ENCODE measurements at places on chromosomes 4 and X.

- DNase-seq, result no peak
Measured at GRCh38 chrX:70096052-70096451, 33.8 kb downstream of the OTUD6A start.

GRCh38 chr4:10084651-10085358 is 31.8 kb downstream of the WDR1 start:
- no peak for DNase-seq

DNA sequence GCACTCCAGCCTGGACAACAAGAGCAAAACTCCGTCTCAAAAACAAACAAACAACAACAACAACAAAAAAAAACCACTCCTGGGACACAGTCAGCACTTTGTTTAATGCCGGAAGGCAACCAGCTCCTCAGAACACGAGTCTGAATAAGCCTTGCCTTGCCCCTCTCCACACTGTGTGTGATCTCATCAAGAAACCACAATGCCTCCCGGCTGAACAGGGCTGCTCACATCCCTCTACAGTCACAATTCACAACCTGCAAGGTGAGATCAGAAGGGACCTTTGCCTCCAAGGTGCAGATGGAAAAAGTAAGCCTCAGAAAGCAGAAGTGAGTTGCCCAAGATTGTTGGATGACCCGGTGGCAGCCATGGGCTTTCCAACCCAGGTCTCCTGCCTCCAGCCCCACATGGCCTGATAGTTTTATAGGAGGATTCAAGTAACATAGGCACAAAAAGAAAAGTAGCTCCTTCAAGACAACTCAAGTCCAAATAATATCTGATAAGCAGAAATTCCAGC is 80.8 kb downstream of the JAKMIP1 start:
- DNase-seq, result no peak

DNA sequence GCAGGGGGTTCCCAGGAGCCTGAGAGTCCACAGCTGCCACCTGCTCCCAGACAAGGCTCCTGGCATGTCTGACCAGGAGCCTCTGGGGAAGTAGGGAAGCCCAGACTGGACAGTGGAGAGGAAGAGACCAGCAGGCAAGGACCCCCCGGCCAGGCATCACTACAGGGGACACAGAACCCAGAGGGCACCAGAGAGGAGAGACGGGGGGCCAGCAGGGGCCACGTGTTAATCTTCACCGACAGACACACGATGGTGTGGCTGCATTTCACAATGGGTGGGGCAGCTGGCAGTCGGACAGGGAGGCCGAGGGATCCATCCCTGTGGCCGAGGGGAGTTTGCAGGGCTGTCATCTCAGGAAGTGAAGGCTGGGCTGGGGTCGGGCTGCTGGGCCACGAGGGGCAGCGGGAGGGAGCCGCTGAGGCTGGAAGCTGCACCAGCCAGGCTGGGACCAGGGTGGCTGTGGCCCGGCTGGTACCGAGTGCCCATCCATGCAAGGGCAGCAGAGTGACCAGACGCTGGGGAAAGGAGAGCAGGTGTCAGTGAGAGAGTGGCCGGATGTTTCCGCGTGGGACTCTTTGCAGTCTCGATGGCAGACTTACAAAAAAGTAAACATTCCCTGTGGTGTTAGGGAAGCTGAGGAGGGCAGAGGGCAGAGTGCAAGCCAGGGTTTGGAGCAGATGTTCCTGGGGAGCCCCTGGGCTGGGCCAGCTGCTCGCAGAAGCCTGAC is 4.7 kb downstream of the PDE6B start:
- no peak for DNase-seq

- DNase-seq, result no peak
Measured at GRCh38 chr4:168486912-168487281, 6.6 kb upstream of the DDX60L start.

GRCh38 chr4:143728166-143728565 is 27.7 kb upstream of the FREM3 start:
- DNase-seq, result no peak

DNA sequence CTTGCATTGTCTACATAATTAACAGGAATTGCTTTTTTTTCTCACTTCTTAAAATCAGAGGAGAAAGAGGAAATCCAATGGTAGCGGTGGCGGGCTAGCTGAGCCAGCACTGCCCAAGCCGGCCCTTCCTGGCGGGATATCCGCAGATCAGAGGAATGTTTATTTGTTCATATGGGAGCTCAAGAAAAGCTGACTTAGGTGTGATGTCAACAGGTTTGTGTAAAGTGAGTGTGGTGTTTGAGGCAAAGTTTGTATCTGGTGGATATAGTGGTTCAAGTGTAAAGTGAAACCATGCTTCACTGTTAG is 466 bp upstream of the SLC39A8 start:
- DNase-seq, result no peak

DNA sequence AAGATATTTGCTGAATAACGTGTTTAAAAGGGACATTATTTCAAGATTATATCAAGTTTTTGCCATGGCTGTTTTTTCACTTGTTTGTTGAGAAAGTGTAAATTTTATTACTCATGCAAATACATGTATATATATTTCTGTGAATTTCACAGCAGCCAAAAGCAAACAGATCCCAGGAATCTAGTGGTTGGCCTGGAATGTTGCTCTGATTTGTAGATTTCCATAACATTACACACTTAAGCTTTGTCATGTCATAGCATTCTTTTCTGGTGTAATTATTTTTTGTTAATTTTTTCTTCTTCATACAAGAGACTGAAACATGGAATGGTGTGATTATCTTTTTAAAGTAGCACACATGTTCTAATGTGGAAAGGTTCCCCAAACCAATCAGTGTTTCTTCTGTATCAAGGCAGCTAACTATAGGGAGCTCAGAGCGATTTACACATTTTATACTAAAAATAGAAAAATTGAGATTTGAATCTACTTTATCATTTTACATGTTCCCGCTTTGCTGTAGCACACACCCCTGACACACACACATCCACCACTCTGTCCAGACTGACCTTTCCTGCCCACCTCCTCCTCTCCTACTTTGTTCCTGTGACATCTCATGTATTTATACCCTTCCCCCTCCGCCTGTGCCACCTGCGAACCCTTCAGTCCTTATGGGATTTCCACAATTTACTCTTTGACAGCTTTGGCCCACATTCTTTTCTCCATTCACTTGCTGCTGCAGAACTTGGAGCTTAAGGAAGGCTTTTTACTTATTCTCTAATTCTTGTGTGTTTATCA is 20.3 kb downstream of the RUFY3 start:
- no peak for DNase-seq

- no peak for DNase-seq
Measured at GRCh38 chrX:150062292-150063137, 124.2 kb upstream of the EOLA2 start.

DNA sequence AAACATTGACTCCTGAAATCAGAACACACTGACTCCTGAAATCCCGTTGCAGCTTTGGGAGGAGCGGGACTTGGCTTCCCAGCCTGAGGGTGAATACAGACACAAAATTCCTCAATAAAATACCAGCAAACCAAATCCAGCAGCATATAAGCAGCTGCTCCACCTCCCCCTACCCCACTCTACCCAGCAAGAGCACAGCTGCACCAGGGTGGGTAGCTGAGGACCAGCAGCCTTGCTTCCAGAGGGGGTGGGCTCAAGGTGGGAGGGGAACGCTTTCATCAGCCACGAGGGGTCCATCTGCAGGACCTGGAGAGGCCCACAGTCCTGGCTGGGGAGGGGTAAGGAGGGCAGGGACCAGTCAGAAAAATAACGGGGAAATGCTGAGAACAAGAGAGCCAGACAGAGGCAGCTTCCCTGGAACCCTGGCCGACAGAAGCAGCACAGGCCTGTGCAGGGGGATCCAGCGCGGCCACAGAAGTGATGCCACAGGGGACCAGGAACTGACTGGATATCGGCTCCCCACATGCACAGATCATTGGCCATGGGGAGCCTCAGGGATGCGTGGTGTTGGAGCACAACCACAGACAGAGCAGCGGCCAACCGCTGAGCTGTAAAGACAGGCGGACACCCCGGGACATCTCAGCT is 49.8 kb downstream of the FGFRL1 start:
- DNase-seq, result no peak

DNA sequence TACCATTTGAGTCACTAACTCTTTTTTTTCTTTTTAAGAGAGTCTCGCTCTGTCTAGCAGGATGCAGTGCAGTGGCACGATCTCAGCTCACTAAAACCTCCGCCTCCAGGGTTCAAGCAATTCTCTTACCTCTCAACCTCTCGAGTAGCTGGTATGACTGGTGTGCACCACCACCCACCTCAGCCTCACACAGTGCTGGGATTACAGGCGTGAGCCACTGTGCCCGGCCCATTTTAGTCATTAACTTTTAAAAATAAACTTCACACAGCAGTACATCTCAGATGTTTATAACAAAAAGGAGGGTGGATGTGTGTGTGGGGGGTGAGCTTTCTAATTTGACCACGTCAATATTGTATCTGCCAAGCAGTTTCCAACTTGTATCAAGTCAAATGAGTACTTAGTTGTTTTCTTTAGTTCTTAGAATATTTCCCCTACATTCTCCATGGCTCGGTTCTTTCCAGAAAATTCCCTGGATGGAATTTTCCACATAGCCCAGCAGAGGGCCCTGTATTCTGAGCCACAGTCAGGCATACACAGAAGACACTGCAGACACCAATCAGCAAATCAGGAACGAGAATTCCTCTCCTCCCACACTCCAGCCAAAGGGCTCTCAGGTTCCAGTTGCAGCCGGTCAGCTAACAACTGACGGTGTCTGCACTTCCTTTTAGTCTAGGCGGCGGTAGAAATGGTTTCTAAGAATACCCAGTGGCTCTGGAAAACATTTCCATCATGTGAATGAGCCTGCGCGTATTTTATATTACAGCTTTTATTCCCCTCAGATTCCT is 20.1 kb upstream of the ARAF start:
- no peak for DNase-seq

GRCh38 chr4:4789462-4789861 is 70.0 kb upstream of the MSX1 start:
- no peak for DNase-seq

GRCh38 chrX:153342762-153343558 is 9.0 kb downstream of the ZNF275 start:
- DNase-seq, result no peak

- DNase-seq, result no peak
Measured at GRCh38 chr4:137361756-137362470, 170.4 kb downstream of the PCDH18 start.

DNA sequence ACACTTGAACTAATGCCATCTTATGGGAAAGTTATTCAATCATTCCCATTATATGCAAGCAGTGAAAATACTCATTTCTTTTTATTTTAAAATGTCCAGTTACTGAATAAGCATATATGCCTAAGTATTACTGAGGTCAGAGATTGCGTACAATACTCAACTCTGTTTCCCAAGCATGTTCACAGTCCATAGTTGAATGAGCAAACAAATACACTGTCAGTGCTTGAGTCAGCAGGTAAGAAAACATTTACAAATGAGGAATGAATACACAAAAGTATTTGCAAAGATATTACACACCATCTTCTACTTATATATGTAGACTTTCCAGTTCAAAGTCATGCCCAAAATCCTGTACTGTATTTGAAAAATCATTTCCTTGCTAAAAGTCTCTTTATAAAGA is 74.1 kb downstream of the TSPAN5 start:
- DNase-seq, result no peak

- no peak for DNase-seq
Measured at GRCh38 chr4:78606530-78607095, 55.0 kb downstream of the ANXA3 start.

GRCh38 chrX:51332188-51332942 is at the start of gene NUDT10:
Gene NUDT10, plus strand, starts transcription at chrX:51332822. Its CDS starts 144 bp downstream, at chrX:51332966.
- DNase-seq, result no peak

GRCh38 chrX:35670889-35671288 is 127.3 kb upstream of the MAGEB16 start:
- DNase-seq, result no peak

DNA sequence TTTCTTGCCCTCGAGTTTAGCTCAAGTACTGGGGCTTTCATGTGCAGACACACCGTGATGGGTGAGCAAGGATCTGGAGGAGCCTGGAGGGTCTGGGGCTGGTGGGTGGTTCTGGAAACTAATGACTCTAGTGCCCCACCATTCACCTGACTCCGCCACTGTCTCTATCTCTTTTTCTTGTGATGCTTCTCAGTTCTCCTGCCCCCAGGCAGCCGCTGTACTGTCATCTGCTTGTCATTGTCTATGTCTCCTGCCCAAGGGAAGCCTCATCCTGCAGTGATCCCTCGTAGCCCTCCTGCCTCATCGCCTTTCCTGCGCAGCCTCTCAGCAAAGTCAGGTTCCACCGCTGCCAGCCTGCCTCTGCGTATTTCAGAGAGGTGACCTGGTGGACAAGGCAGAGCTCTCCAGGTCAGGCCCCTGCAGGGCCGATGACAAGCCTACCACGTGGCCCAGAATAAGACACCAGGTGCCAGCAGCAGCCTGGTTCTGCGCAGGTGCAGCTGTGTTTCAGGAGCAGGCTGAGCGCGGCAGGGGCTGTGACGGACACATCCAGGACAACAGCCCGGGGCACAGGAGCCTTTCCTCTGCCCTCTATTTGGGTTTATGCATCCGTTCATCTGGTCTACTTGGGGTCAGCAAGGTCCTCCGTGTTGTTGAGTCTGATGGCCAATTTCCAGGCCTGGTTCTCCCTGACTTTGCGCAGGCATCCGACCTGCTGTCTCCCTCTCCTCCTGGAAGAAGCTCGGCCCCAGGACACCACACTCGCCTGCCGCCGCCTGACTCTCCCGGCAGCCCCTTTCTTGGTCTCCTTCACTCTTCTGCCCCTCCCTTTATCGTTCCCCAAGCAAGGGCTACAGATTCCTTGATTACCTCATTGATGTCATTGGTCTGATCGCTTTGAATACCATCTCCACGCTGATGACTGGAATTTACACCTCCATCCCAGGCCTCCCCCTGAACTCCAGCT is 30.9 kb upstream of the CDKN2AIP start:
- no peak for DNase-seq

DNA sequence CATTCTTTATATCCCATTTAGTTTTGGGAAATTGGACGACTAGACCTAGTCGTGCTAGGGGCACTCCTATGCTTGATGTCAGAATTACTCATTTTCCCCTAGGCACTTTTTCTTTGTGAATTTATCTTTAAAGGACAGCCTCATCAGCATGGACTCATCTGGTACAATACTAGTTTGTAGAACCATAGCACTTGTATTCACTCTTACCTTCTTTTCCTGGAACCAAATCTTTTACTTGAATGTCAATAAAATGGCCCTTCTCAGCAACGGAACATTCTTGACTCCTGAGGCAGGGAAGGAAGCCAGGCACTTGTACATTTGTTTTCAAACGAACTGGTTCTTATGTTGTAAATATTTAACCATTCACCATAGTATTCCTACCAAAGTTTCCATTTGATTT is 187.1 kb downstream of the SHROOM3 start:
- no peak for DNase-seq

- no peak for DNase-seq
Measured at GRCh38 chr4:8552581-8553205, 27.5 kb upstream of the GPR78 start.

DNA sequence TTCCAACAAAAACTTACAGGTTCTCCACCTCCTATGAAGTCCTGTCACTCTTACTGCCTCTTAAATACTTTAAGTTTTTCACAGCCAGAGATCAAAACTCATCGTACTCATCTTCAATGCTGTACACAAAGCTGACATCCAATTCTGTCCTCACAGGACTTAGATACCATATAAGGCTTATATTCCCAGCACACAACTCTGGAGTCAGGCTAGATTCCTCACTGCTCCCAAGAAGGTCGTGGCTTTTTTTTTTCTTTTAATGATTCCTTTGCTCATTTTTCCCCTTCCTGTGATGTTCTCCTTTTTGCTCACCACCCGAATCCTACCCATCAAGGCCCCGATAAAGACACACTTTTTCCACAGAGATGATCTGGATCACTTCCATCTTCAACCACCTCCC is 914 bp downstream of the TRAPPC2 start:
- no peak for DNase-seq

GRCh38 chr4:112546476-112546875 is 30.5 kb upstream of the NEUROG2 start:
- no peak for DNase-seq

Data from stimulated activated CD8-positive, alpha-beta memory T cell treated with anti-CD3 and anti-CD28 coated beads, Interleukin-4, amount 100 ng/mL, for 1 hour (primary cell).